Fibroblast of upper back skin (primary cell): ENCODE measurements at places on chromosomes 12 and 14.

DNA sequence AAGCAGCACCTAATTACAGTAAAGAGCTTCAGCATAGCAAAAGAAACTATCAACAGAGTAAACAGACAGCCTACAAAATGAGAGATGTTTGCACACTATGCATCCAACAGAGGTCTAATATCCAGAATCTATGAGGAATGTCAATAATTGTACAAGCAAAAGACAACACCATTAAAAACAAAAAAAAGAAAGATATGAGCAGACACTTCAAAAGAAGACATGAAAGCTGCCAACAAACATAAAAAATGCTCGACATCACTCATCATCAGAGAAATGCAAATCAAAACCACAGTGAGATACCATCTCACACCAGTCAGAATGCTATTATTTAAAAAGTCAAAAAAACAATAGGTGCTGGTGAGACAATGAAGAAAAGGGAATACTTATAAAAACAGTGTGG, 273.1 kb downstream of the TMTC2 start:
- no peak for DNase-seq

DNA sequence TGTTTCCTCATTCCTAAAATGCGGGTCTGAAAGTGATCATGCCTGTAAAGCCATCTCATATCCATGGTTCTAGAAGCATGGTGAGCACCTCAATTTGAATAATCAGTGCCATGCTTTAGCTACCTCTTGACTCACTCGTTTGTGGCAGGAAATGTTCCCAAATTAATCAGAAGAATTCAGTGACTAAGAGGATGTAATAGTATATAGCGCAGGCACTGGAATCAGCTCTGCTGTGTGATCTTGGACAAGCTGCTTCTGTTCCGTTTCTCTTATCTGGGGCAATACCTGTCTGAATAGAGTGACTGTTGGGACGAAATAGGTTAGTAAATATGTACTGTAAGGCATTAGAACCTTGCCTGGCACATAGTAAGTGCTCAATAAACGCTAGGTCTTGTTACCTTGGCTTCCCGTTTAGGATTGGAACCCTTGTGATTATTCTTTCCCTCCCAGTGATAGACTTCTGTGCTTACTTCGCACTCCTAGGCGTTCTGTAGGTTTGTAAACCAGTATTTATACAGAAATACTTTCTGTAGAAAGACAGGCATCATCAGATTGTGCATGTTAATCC, 820 bp upstream of the SMAGP start:
- peak; percentile 85 for DNase-seq

GRCh38 chr14:96512122-96512521, 9.9 kb downstream of the PAPOLA start:
- DNase-seq, result no peak

DNA sequence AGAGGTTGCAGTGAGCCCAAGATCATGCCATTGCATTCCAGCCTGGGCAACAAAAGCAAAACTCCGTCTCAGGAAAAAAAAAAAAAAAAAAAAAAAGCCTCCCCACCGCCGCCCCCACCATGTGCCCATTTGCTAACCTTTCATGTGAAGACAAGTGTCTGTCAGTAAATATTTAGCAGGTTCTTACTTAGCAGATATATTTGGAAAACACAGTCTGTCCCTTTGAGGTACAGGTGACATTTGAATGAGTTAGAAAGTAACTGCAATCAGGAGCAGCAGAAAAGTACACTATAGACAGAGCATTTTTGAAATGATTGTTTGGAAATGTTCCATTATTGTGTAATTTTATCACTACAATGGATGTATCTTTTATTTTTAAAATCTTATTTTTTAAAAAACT, 119.7 kb downstream of the FGD4 start:
- no peak for DNase-seq

DNA sequence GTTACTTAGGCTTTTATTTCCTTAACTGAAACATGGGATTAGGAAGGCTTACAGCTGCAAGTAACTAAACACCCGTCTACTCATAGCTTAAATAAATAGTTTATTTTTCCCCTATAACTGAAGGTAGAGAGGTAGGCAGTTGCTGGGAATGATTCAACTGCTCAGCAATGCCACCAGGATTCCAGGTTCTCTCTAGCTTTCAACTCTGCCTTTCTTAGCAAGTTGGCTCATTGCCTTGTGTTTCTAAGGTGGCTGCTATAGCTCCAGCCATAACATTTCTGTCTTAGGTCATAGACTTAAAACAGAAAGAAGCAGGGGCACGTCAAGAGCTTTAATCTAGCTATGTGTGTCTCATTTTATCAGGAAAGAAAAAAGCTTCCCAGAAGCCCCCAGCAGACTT, 103.7 kb upstream of the MDM1 start:
- peak; percentile 65 for DNase-seq

DNA sequence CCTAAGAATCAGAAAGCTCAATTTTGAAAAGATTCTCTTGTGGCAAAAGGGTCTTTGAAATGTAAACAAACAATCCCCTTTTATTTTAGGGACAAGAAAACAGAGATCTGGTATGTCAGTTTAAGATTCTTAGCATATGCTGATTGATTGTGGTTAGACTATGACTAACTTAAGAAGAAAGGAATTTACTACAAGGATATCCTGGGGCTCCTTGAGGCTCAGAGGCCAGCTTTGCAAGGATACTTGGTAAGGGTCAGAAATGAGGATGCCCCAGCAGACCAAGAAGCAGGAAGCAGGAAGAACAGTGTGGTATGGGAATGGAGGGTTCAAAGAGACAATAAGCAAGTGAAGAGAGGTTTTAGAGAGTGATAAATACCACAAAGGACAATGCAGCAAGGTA, 474.6 kb downstream of the ETNK1 start:
- peak; percentile 5 for DNase-seq

DNA sequence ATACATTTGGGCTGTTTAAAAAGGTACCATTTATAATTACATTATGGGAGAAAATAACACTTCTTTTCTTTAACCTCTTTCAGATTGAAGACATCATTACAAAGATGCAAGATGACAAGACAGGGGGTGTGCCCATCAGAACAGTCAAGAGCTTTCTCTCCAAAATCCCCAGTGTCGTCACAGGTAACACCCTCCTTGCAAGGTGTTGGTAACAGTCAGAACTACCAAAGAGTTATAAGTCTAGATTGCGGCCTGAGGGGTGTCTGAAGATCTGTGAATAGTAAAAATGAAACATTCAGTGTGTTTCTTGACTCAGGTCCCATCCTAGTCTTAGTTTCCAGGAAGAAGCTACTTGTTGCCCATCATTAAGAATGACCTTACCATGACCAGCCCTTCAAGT, 419.8 kb downstream of the RGS6 start:
- DNase-seq, result no peak

GRCh38 chr12:30564394-30564793, 131.3 kb downstream of the IPO8 start:
- no peak for DNase-seq

- DNase-seq, result no peak
These were observed 224.8 kb downstream of the PTPRO start for GRCh38 chr12:15547063-15547462.

GRCh38 chr14:22824711-22825359, 4.9 kb upstream of the MRPL52 start:
- DNase-seq, result peak; percentile 97

GRCh38 chr12:64730588-64730969, 28.6 kb downstream of the GNS start:
- no peak for DNase-seq

DNA sequence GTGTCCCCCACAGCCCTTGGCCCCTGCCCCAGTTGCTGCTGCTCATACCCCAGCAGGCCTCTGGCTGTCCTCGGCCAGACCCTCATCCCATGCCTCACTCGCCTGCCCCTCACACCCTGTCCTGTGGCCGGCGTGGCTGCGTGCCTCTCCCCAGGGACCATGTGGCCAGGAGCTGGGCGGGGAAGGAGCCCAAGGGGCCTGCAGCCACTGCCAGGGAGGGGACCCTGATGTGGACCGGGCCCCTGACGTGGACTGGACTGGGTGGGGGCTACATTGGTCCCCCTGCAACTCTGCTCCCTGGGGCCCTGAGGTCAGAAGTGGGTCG, 10.9 kb downstream of the FBRSL1 start:
- DNase-seq, result no peak
